NCI-H2107 (cell line): ENCODE measurements at places on chromosomes 5 and 9.

DNA sequence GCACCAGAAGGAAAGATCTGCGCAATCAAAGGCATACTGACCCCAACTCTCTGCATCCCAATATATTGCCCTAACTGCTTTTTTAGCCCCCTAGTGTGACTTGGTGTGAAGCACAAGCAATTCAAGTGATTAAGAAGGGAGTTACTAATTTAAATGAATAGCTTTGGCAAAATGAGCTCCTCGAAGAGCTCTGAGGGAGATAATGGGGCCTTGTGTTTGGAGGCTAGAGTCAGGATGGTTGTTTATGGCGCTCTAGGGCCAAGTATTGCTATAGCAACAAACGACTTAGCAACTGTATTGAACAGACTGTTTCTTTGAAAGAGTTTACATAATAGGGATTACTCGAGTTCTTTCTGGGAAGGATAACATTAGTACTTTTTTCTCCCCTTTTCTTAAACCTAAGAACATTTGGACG lies 11.5 kb upstream of the C5orf58 start:
- no peak for DNase-seq

GRCh38 chr9:130638284-130639123 lies 25.9 kb upstream of the PRDM12 start:
- no peak for DNase-seq

- DNase-seq, result no peak
These were observed 8.9 kb upstream of the SHC3 start for GRCh38 chr9:89187541-89187940.

- DNase-seq, result no peak
These were observed 112.2 kb downstream of the FOXD1 start for GRCh38 chr5:73336366-73336765.

- no peak for DNase-seq
These were observed 1.7 kb upstream of the SLC34A1 start for GRCh38 chr5:177382423-177383029.

DNA sequence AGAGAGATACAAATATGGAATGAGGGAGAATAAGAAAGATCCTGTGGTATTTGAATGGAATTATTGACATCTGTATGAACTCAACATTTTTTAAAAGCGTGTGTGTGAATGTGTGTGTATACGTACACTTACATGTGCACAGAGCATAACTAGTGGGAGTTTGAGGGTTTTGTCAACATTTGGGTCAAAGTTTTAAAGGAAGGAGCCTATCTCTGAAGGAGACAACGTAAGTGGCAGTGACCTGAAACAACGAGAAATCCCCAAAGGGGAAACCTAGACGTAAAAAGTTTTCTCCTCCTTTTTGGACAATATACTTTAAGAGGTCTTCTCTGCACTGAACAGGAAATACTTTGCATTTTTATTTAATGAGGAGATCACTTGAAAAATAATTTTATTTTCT lies 40.2 kb upstream of the DTWD2 start:
- no peak for DNase-seq

DNA sequence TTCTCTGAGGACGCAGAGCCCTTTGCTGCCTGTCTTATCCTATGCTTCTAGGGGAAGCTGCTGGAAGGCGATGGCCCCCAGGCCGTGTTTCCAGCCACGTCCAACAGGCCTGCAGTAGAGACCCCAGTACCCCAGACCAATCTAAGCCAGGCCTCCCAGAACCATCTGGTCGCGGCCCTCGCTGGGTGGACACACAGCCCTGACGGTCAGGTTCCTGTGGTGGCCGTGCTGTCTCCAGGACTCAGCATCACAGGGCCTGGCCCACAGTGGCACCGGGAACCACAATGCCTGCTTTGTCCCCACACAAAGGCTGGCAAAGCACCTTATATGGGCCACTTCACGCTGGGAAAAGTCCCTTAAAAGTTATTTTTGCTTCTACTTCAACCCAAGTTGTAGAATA lies 44.5 kb downstream of the SEMA4D start:
- DNase-seq, result no peak

GRCh38 chr9:95722141-95722540 lies 153.3 kb upstream of the ERCC6L2 start:
- DNase-seq, result no peak

GRCh38 chr9:36517131-36517530 lies 55.6 kb upstream of the MELK start:
- DNase-seq, result no peak

- no peak for DNase-seq
These were observed 109.7 kb upstream of the OSMR start for GRCh38 chr5:38736089-38736488.

DNA sequence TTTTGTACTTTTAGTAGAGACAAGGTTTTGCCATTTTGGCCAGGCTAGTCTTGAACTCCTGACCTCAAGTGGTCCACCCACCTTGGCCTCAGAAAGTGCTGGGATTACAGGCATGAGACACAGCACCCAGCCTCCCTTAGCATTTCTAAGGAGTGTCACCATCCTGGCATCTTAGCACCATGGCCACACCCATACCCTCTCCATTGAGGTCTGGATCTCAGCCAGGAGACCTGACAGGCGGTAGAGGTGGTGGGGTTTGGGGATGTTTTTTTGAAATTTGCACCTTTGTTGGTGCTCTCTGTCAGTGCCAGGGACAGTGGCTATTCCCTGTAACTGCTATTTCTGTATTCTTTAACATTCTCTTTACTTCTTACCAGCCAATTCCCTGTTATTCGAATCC lies 72.5 kb downstream of the TRIM36 start:
- DNase-seq, result no peak

- no peak for DNase-seq
These were observed 37.4 kb downstream of the PRRX2 start for GRCh38 chr9:129702589-129703520.

GRCh38 chr9:135211524-135211890 lies 124.0 kb downstream of the OLFM1 start:
- no peak for DNase-seq
